NCI-H748 treated with DMSO at 0.1 percent for 48 hours (cell line): ENCODE measurements at places on chromosomes 2 and 18.

DNA sequence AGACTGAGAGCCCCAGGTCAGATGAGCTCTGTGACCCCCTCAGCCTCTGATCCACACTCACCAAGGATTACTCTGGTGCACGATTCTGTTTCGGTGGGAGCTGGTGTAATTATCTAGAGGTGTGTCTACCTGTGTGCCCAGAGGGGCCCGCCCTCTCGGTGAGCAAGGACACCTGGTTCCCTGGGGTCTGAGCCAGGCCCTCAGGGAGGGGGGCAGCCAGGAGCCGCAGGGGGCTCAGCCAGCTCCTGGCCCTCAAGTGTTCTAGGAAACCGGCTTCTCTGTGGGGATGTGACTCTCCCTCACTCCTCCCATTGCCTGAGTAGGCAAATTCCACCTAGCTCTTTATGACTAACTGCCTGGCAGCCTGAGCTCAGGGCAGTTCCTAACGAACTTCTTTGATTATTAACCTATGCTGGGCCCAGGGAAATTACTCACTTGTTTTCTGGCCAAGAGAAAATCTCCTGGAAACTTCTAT is 17.4 kb downstream of the AGAP1 start:
- DNase-seq: no peak

DNA sequence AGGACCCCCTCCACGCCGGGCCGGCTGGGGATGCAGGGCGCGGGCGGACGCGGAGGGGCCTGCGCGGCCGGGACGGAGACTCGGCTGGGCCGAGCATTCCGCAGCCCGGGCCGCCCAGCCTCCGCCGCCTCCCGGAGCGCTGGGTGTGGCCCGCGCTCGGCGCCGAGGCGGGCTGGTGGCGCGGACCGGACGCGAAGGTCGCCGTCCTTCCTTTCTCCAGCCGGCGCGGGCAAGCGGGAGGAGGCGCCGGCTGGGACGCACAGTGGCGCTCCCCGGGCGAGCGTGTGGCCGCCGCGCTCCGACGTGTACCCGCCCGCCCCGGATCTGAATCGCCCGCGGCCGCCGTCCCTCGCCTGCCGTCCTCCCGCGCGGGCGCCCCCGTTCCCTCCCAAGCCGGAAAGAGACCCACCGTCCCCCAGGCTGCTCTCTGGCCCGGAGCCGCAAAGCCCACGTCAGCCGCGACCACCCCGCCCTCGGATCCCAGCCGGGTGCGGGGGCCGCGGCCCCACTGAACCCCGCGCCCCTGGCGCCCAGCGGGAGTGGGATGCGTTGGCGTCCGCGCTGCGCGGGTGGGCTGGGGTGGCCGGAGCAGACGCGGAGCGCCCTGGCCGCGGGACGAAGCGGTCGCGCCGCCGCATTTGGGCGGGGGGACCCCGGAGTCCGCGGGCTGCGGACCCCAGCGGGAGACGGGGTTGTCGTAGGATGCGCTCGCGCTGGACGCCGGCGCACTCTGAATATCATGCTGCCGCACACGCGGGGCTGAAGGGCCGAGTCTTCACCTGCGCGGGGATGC is 634 bp downstream of the SPATS2L start:
- no peak for DNase-seq

GRCh38 chr18:13610555-13611141 is 115.7 kb downstream of the FAM210A start:
- no peak for DNase-seq

DNA sequence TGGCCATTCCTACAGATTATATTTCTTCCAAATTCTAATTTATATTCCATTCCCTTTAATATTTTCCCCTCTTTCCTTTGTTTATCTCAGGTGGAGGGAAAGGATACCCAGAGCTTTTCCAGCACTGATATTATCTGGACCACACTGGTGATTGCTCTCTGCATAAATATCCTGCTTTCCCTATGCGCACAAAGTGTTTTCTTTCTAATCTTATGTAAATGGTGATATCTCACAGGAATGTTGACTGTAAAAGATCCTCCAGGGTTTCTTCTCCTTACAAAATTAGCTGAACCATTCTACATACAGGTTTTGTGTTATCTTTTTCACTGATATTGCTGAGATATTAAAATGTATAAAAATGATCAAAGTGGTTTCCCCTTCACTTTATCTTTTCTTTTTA is 59.1 kb upstream of the GALNT13 start:
- no peak for DNase-seq

GRCh38 chr2:9169349-9170107 is 37.1 kb upstream of the ASAP2 start:
- no peak for DNase-seq
